Kasumi-1 (cell line): ENCODE measurements at places on chromosomes 12 and 14.
A peak's percentile ranks its signal among the peaks of the same experiment; 100 is the strongest.

DNA sequence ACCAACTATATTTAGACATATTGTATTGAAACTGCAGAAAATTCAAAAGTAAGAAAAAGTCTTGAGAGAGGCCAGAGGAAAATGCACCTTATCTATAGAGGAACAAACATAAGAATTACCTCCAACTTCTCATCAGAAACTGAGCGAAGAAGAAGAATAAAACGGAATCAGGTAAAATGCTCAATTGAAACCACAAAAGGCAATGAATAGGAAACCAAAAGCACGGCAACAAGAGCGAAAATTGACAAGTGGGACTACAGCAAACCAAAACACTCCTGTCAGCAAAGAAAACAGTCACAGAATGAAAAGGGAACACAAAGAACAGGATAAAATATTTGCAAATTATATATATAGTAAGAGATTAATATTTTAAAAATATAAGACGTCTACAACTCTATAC lies 61.9 kb upstream of the PARP11 start:
- no peak for DNase-seq

GRCh38 chr12:104823985-104824461 lies 134.1 kb downstream of the SLC41A2 start:
- DNase-seq, result peak; percentile 11

GRCh38 chr12:104553421-104553820 lies 96.7 kb downstream of the CHST11 start:
- DNase-seq, result no peak

DNA sequence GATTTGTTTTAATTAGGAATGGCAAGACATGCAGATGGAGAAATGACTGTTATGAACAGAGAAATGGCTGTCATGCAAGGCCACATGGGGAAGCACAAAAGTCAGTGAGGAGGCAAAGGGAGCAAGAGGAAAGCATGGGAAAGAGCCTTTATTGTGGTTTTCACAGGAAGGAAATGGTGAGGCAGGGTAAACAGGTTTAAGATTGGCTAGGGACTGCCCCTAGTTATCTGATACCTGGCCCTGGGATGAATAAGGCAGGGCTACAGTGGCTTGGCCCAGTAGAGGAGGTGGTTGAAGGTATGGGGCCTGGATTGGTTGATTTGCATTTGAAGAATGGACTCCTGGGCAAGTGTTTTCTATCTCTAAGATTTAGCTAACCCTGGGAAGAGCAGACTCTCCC lies 168.7 kb upstream of the CNOT2 start:
- no peak for DNase-seq

- no peak for DNase-seq
These were observed 46.6 kb downstream of the PDZRN4 start for GRCh38 chr12:41234692-41235091.
